ENCODE measurements at places on chromosomes 7 and 10.

DNA sequence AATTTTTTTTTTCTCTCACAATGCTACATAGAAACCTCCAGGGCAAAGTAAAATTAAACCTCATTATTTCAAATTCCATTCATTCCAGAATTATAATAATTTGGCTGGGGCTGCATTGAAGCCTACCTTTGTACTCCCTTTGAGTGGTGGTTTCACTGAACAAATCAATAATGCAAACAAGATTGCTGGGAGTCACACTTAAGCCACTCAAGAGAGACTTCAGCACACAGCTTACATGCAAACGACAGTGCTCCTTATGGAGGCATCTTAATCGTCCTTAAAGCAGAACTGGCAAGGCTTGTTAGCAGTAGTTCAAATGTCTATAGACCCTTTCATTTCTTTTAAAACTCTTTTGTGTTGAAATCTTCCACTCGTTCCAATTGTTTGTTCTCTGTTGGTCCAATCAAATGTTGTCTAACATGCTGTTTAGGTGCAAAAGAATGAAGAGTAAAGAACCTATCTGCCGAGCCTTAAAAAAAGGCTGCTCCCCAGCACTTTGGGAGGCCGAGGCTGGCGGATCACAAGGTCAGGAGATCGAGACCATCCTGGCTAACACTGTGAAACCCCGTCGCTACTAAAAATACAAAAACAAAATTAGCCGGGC is 294.9 kb downstream of the FGFR2 start:
- DNase-seq, result no peak

GRCh38 chr10:71203716-71204115 is 8.7 kb upstream of the UNC5B start:
- DNase-seq, result no peak

DNA sequence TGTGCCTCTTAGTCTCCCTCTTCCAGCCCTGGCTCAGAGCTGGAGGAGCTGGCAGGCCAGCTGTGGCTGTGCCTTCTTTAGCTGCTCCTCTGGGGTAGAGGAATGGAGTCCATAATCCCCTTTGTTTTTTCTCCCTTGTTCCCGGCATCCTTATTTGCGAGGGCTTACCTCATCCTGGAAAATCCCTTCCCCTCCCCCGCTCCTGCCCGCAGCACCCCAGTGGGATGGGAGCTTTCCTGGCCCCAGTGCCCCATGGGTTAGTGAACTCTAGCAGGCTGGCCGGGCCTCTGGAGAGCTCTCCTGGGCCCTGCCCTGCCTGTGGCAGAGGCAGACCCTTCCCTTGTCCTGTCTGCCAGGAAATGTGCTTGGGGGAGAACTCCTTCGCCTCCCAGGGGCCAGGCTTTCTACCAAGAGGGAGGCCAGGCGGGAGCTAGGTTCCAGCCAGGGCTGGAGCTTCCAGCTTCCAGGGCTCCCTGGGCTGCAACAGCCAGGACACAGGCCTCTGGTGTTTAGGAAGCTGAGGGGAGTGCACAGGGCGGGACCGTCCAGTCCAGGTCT is 16.5 kb upstream of the TRIM8 start:
- DNase-seq, result no peak

GRCh38 chr10:33478675-33479125 is 144.2 kb upstream of the NRP1 start:
- no peak for DNase-seq

GRCh38 chr10:95814011-95814727 is 58.2 kb downstream of the ENTPD1 start:
- DNase-seq, result no peak

GRCh38 chr7:149450821-149451220 is 10.0 kb downstream of the ZNF777 start:
- DNase-seq, result no peak

GRCh38 chr7:88311675-88312036 is 5.0 kb upstream of the STEAP4 start:
- DNase-seq, result no peak

GRCh38 chr10:1978584-1978983 is 241.3 kb upstream of the ADARB2 start:
- DNase-seq, result no peak

GRCh38 chr10:120810298-120810697 is 40.9 kb upstream of the WDR11 start:
- DNase-seq, result no peak

DNA sequence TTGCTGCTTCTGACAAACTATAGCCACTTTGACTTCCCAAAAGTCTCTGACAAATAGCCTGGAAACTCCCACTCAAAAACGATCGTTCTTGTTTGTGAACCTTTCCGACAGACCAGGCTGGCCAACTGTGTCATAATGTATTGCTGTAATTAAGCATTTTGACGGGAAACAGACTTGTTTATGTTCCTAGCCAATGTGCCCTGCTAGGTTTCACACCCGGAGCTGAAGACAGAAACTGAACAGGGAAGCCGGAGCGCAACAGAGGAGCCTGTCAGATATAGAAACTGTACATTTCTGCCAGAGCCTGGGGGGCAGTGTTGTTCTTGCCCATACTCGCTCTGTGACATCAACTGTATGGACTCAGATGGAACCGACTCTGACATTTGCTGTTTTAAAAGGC is 55.3 kb upstream of the C7orf33 start:
- DNase-seq, result no peak

GRCh38 chr10:94439275-94439861 is 37.0 kb downstream of the TBC1D12 start:
- no peak for DNase-seq

Measured in NCI-H1930 (cell line).